ENCODE measurements at places on chromosomes 6 and 20. TPM values are rescaled to one million over a fixed set of nuclear protein-coding genes. Genes with fewer than 3 reads are reported as not detected.

DAAM2 gene
- not detected for total RNA-seq

RIPPLY2 gene
- not detected for total RNA-seq

HLA-DRB1 gene
- total RNA-seq = 117 TPM

CDSN gene
- total RNA-seq = not detected

FAM162B gene
- total RNA-seq = not detected

SMIM8 gene
- total RNA-seq = 9.1 TPM
